Activated CD8-positive, alpha-beta memory T cell treated with anti-CD3 and anti-CD28 coated beads, Interleukin-2, amount 50 U/mL, for 48 hours (primary cell): ENCODE measurements at places on chromosomes 12 and 14.

DNA sequence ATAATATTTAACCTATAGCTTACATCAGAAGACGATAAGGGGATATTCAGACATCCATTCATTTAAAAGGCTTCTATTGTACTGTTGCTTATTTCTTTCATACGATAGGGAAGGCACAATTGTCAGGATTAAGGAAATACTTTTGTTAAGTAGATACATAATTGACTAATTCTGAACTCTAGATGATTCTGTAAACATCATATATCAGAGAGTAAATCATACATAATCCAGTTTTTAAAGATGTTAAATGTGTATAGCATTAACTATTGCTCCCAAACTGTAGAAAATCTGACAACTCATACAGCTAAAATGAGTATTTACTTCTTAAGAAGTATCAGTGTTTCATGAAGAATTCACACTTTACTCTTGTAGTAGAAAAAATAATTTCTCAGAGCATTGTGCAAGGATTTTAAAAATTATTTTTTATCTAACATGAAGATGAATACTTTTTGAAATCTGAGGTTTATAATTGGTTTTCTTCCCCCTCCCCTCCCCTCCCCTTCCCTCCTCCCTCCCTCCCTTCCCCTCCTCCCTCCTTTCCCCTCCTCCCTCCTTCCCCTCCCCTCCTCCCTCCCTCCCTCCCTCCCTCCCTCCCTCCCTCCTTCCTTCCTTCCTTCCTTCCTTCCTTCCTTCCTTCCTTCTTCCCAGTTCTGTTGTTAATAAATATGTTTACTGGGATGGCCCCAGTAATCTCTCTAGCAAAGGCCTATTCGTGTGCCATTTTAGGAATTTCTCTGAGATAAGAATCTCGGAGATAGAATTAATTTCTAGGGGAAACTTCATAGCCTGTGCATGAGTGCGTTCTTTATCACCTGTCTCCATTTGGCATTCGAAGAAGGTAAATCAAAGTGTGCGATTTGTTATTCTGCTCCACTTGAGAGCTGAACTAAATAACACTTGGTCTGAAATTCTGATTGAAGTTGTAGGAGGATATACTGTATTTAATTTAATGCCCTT lies 2.3 kb downstream of the NPAS3 start:
- no peak for DNase-seq

DNA sequence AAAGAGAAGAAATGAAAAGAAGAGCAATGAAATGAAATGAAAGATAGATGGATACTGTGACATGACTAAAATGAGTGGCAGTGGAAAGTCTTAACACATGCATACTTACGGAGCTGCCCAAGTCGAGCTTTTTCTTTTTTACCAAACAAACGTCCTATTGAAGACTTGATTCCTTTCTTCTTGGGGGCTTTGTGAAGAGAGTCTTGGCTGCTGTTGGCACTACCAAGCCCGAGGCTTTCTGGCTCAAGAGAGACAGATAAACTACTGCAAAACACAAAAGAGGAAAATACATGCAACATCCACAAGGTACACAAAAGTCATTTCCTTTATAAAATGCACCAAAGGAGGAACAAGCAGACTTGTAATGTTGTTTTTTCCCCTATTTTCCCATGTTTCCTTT lies 261.2 kb downstream of the ACSS3 start:
- DNase-seq: no peak

GRCh38 chr14:67999290-67999689 lies 179.7 kb downstream of the RAD51B start:
- DNase-seq: no peak

GRCh38 chr12:101876861-101877805 lies at the start of gene DRAM1:
Gene DRAM1, plus strand, starts transcription at chr12:101877580. Its CDS starts 210 bp downstream, at chr12:101877790.
- peak; percentile 87 for DNase-seq

DNA sequence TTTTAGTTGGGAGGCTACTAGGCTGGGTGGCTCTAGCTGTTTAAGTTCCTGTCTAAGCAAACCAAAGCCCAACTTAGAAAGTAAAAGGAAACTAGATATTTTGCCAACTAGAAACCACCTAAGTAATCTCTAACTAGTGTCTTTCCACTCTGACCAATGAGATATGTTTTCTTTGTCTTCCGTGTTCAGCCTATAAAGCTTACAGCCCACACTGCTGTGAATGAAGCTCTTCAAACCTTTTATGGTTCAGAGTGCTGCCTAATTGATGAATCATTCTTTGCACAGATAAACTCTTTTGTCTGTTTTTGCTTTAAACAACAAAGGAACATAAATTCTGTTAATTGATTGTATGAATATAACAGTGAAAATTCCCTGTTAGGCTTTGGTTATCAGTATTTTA lies 66.1 kb downstream of the FUT8 start:
- DNase-seq: no peak

DNA sequence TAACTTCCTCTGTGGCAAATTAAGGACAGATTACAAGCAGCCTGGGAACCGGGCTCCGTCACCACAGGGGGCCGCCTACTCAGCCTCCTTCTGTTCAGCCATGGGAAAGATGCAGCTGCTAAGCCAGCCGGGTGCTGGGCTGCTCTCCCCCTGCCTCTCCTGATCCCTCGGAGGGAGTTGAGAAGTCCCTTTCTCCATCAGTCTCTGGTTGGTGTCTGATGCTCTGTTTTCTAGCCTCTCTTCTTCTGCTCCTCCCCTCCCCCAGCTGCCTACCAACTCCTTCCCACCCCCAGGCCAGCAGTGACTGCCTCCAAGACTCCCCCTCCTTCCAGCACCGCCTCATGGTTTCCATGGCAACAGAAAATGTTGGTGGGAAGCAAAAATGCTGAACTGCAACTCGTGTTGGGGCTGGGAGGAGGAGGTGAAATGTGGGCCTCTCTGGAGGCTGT lies 486.7 kb downstream of the APAF1 start:
- DNase-seq: no peak

- DNase-seq: no peak
These were observed 286.7 kb downstream of the ZFP36L1 start for GRCh38 chr14:68506021-68506644.

DNA sequence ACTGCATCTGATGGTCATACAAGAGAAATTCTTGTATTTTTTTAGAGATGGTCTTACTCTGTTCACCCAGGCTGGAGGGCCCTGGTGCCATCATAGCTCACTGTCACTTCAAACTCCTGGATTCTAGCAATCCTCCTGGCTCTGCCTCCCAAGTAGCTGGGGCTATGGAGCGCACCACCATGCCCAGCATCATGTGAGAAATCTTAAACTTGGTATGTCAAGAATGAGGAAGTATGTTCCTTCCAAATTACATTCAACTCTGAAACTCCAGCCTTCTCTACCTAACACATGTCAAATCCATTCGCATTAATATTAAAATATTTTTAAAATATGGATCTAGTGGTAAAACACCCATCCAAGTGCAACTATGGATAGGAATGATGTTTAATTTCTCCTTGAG lies 27.5 kb upstream of the CDKN3 start:
- no peak for DNase-seq

DNA sequence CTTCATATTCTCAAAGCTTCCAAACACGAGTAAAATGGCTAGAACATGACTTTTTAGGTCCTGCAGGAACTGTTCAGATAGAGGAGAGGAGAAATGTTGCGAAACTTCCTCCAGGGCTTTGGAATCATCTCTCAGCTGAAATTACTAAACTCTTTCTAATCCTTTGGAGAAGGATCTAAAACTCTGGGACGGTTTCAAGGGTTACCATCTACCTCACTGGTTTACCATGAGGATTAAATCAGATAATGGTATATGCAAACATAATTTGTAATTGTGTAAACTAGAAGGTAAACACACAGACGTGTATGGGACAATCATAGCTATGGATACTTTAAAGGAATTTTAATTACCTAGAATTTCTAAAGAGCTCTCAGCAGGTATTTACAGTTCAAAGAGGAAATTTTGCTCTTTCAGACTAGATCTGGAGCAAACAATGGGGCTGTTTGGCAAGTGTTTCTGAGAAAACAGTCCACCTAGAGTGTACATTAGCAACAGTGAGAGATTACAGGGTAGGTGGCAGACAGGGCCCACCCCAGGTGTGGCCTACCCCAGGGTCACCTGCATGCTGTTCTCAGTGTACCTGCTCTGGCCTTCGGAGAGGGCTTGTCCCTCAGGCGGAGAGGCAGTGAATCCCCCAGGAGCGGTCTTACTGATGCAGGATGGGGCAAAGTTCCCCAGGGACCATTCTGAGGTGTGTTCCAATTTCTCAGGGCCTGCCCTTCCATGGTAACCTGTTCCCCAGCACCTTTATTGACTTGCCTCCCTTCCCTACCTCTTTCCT lies 124.7 kb upstream of the MAX start:
- DNase-seq: no peak

GRCh38 chr12:54998958-54999510 lies 14.5 kb upstream of the TESPA1 start:
- no peak for DNase-seq

DNA sequence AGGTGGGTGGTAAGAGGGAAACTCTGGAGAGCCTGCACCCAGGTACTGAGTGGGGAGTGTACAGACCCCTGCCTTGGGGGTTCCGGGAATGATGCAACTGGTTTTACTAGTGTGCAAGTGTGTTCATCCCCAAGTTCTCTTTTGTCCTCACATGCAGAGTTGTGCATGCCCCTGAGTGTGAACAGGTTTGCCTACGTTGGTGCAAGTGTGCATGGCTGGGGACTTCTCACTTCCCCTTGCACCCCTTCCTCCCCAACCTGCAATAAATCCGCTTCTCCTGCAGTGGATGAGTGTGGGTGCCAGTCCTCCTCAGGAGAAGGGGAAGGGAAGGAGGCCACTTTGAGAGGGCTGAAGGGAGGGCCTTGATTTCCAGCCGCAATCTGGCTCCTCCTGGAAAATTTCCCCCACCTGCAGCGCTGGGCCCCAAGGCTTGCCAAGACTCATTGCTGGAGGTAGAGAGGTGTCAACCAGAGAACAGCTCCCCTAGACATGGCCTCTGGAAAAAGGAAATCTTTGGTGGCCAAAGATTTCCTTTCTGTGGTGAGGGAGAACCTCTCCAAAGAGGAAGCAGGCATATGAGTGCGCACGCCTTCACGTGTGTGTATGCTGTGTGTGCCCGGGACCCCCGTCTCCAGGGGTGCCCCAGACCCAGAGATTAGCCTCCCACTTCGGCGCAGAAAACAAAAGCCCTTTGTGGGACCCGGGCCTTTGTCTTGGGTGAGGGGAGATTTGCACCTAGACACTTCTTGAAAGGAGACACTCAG lies 5.5 kb downstream of the AQP2 start:
- no peak for DNase-seq

- no peak for DNase-seq
These were observed 468.5 kb downstream of the ETNK1 start for GRCh38 chr12:23093488-23093887.

DNA sequence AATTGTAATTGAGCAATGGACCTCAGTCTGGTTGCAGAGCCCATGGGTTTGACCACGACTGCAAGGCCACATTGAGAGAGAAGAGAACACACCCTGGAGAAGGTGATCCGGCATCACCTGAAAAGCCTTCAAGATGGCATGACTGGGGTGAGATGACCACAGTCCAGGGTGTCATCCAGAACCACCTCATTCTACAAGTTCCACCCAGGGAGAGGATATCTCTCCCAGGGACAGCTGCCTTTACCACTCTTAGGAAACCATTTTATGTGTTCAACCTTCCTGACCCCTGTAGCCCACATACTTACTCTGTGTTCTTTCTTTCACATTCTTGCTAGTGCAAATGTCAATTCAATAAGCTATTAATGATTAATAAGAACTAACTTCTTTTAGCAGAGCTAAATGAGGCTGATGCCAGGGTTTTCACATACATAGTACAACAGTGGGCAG lies 43.4 kb upstream of the CPM start:
- DNase-seq: no peak

DNA sequence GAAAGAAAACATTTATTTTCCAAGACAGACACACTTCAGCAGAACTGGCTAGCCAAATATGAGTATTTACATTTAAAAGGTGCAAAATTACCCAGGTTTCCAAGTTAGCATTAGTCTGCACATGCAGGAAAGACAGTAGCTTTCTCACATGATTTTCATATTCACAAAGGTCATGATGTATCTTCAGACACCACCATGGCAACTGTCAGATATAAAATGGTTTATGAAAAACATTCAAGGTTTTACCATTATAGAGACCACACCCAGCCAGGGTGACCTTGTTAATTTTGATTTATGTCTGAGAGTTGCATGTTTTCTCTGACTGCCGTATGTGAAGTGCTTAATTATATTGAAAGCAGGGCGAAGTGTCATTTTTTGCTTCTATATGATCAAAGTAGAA lies 91.2 kb downstream of the GXYLT1 start:
- DNase-seq: no peak

- DNase-seq: no peak
These were observed 96.9 kb downstream of the EML5 start for GRCh38 chr14:88695870-88696269.

DNA sequence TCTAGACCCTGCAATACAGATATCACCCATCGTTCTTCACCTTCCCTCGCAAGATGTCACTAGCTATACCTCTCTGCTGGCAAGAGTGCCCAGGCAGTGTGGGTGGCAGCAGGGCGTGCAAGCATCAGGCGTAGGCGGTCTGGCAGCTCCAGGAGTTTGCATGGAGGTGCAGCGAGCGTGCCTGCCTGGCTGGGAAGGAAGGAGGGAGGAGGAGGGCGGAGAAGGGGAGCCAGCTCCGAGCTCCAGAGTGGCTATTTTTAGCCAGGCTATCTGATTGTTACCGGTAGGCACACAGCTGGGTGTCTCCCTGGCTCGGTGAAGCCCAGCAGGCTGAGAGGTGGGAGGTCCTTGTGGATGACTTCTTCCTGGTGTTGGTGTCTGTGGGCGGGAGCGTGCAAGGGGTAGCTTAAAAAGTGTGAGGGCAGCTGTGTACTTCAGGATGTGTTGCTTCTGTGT lies 6.2 kb downstream of the FOXJ2 start:
- DNase-seq: peak; percentile 62

GRCh38 chr12:93766796-93767523 lies 89.8 kb downstream of the CRADD start:
- DNase-seq: no peak

DNA sequence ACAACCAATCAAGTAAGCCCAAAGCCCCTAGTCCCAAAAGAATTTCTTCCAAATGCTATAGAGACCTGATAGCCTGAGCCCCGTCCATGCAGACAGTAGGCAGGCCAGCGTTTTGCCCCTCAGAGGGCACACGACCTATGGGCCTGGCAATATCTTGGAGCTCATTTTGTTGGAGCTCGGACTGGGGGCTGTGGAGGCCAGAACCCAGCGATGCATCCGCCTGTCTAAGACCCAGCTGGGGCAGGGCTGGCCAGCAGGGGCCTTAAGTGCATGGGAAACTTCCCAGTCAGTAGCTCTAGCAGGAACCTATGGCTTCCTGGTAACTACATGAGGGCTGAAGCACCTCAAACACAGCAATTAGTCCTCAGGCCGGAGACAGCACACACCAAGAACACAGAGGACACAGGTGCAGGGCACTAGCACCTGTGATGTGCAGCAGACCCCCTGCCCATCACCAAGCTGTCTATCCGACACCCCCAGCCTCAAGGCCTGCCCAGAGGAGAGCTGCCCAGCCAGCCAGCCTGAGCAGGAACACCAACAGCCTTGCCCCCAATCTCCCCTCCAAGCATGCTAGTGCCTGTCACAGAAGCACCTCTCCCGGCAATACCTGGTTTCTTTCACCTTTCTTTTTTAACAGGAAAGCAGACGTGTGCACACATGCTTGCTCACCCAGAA lies 50.8 kb downstream of the ARL6IP4 start:
- no peak for DNase-seq
